ENCODE measurements at places on chromosomes 4 and X. TPM values are rescaled to one million over a fixed set of nuclear protein-coding genes. Genes with fewer than 3 reads are reported as not detected.

- peak; percentile 67 for DNase-seq
- H3K36me3 ChIP-seq = no peaks in the 10 kb centered on the region
These were observed 80.2 kb upstream of the CBLL2 start for GRCh38 chrX:22192419-22193060.

Gene RAB39B
- total RNA-seq = 8.3 TPM

DNA sequence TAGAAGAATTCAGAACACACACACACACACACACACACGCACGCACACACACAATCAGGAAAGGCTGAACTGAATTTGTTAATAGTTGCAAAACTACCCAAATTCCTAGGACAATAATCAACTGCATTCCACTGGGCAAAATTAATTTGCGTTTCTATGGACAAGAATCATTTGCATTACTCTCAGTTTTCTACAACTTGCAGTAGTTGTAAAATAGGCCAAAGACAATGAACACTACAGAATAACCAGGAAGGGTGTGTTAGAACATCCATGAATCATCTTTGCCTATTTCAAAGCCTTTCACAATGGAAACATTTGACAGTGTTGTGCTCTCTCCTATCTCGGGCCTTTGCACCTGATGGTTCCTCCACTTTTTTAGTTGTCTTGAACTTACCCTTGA is 77.1 kb upstream of the IGFBP7 start:
- no peaks in the 10 kb centered on the region for H3K36me3 ChIP-seq
- no peak for DNase-seq
- H3K27me3 ChIP-seq = peaks cover 3% of the 10 kb centered on the region
- no peaks in the 10 kb centered on the region for H3K4me1 ChIP-seq

Gene SLIT2
- not detected for total RNA-seq

Gene FAM184B
- not detected for total RNA-seq

DNA sequence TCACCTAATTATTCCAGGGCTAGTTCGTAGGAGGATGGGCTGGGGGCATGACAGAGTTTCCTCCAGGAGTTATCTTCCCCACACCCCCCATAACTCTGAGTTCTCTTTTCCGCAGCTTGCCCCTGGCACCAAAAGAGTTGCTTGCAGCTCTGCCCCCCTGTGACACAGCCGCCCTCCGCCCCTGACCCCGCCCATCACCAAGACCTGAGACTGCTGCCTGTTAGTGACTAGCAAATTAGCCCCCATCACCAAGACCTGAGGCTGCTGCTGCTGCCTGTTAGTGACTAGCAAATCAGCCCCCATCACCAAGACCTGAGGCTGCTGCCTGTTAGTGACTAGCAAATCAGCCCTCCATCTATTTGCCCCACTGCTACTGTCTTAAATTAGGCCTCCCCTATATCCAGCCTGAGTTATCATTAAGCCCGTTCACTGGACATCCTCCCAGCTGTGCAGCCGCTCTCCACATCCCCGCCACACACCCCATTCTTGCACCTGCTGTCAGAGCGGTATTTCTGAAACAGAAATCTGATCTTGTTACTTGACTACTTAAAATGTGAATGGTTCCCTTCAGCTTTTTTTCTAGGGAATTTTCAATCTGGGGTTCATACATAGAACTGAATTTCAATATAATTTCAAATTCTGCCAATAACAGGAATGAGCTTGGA is 1.5 kb upstream of the PAPSS1 start:
- no peaks in the 10 kb centered on the region for H3K27me3 ChIP-seq
- H3K4me1 ChIP-seq = peaks cover 22% of the 10 kb centered on the region
- no peaks in the 10 kb centered on the region for H3K36me3 ChIP-seq
- H3K27ac ChIP-seq = peak overlapping the region; percentile 95
- peak overlapping the region; percentile 95 for H3K4me3 ChIP-seq

- no peak for DNase-seq
- H3K27me3 ChIP-seq = no peaks in the 10 kb centered on the region
- no peak overlapping the region for H3K4me3 ChIP-seq
- peaks cover 8% of the 10 kb centered on the region for H3K36me3 ChIP-seq
These were observed 459.9 kb upstream of the AMOT start for GRCh38 chrX:113300580-113300979.

- no peaks in the 10 kb centered on the region for H3K27me3 ChIP-seq
- peaks cover 8% of the 10 kb centered on the region for H3K4me1 ChIP-seq
- no peak for DNase-seq
- no peak overlapping the region for H3K27ac ChIP-seq
- no peak overlapping the region for H3K4me3 ChIP-seq
These were observed 48.2 kb downstream of the TMEM156 start for GRCh38 chr4:38983787-38984598.

Data from natural killer cell treated with Interleukin-12 subunit alpha and Interleukin-12 subunit beta and Interleukin-15 and Interleukin-18, amount 100 ng/mL, for 72 hours (primary cell).